A549 treated with RU486 at 1 μM for 4 hours (cell line): ENCODE measurements at places on chromosomes 7 and 10. TPM values are rescaled to one million over a fixed set of nuclear protein-coding genes. Genes with fewer than 3 reads are reported as not detected.

PLEKHS1 gene
- total RNA-seq, result 0.03 to 0.14 TPM (median 0.07 TPM) in 3 of 5 replicates, not detected in the others

SSC4D gene
- 0.83 to 1.4 TPM (median 1.2 TPM) in 5 replicates for total RNA-seq

SLC26A5 gene
- total RNA-seq, result not detected in 5 replicates

HMX2 gene
- 0.10 to 0.22 TPM (median 0.15 TPM) in 3 of 5 replicates, not detected in the others for total RNA-seq

NAT16 gene
- 0.06 to 0.15 TPM (median 0.14 TPM) in 5 replicates for total RNA-seq

TMEM139 gene
- total RNA-seq, result 0.85 to 1.7 TPM (median 1.4 TPM) in 5 replicates

TCTN3 gene
- 39.7 to 48.8 TPM (median 47.0 TPM) in 5 replicates for total RNA-seq

CTAGE15 gene
- total RNA-seq, result not detected in 5 replicates

DCLRE1A gene
- total RNA-seq, result 6.5 to 11.1 TPM (median 9.4 TPM) in 5 replicates

TRPV5 gene
- not detected in 5 replicates for total RNA-seq

GIMAP5 gene
- total RNA-seq, result not detected in 5 replicates

PIP gene
- total RNA-seq, result 0.28 TPM in 1 of 5 replicates, not detected in the others

ARHGAP22 gene
- total RNA-seq, result 2.8 to 5.1 TPM (median 3.9 TPM) in 5 replicates

LIPF gene
- not detected in 5 replicates for total RNA-seq

C10orf62 gene
- total RNA-seq, result not detected in 5 replicates

ACTR3C gene
- total RNA-seq, result not detected in 5 replicates

ERVW-1 gene
- not detected in 5 replicates for total RNA-seq

GIMAP2 gene
- total RNA-seq, result 0.06 to 0.17 TPM in 2 of 5 replicates, not detected in the others

ECD gene
- total RNA-seq, result 24.9 to 32.3 TPM (median 26.6 TPM) in 5 replicates

CCDC172 gene
- total RNA-seq, result not detected in 5 replicates

CPN1 gene
- total RNA-seq, result 0.18 to 0.43 TPM (median 0.39 TPM) in 5 replicates

SRRM3 gene
- total RNA-seq, result 5.7 to 8.9 TPM (median 6.9 TPM) in 5 replicates

GCC1 gene
- total RNA-seq, result 12.7 to 15.0 TPM (median 14.9 TPM) in 5 replicates

FAM25A gene
- total RNA-seq, result not detected in 5 replicates

C10orf143 gene
- total RNA-seq, result 0.26 to 1.2 TPM (median 0.48 TPM) in 5 replicates

PPP2R2D gene
- total RNA-seq, result 22.5 to 30.0 TPM (median 28.0 TPM) in 5 replicates

CDHR1 gene
- 0.03 to 0.13 TPM (median 0.07 TPM) in 5 replicates for total RNA-seq

ZWINT gene
- 82.6 to 106 TPM (median 88.6 TPM) in 5 replicates for total RNA-seq

WNT16 gene
- total RNA-seq, result 0.02 TPM in 1 of 5 replicates, not detected in the others

SLIT1 gene
- 0.02 to 0.23 TPM (median 0.06 TPM) in 4 of 5 replicates, not detected in the other for total RNA-seq

UCMA gene
- not detected in 5 replicates for total RNA-seq

GPR158 gene
- total RNA-seq, result 0.02 to 0.08 TPM (median 0.06 TPM) in 5 replicates

LRMDA gene
- 3.1 to 6.5 TPM (median 4.6 TPM) in 5 replicates for total RNA-seq

FAM20C gene
- 27.6 to 39.7 TPM (median 34.7 TPM) in 5 replicates for total RNA-seq

FAM25C gene
- 2.4 to 3.8 TPM (median 2.5 TPM) in 3 of 5 replicates, not detected in the others for total RNA-seq

PNLIPRP2 gene
- 0.10 to 0.32 TPM in 2 of 5 replicates, not detected in the others for total RNA-seq

GPR37 gene
- 0.53 to 0.79 TPM (median 0.72 TPM) in 5 replicates for total RNA-seq

OR2A7 gene
- total RNA-seq, result not detected in 5 replicates

SEMA4G gene
- total RNA-seq, result 8.3 to 11.0 TPM (median 9.7 TPM) in 5 replicates

TRIM4 gene
- total RNA-seq, result 20.5 to 27.9 TPM (median 26.3 TPM) in 5 replicates

AGR2 gene
- 94.2 to 178 TPM (median 155 TPM) in 5 replicates for total RNA-seq

PRLHR gene
- not detected in 5 replicates for total RNA-seq

AKR1E2 gene
- 5.9 to 7.5 TPM (median 6.3 TPM) in 5 replicates for total RNA-seq

NUDT13 gene
- total RNA-seq, result 1.8 to 3.0 TPM (median 2.3 TPM) in 5 replicates

CCDC3 gene
- total RNA-seq, result 0.94 to 1.1 TPM (median 0.99 TPM) in 5 replicates
